PC-9 (cell line): ENCODE measurements at places on chromosomes 16 and 17. TPM values are rescaled to one million over a fixed set of nuclear protein-coding genes. Genes with fewer than 3 reads are reported as not detected.

Gene TMEM92
- total RNA-seq = 12.9 and 16.6 TPM in 2 replicates

Gene OR2C1
- total RNA-seq = not detected in 2 replicates

Gene HOXB4
- 2.0 and 2.1 TPM in 2 replicates for total RNA-seq

Gene LCMT1
- 67.1 and 113 TPM in 2 replicates for total RNA-seq

Gene RRAD
- 0.24 TPM in 1 of 2 replicates, not detected in the other for total RNA-seq

Gene ABCA3
- 6.2 and 8.0 TPM in 2 replicates for total RNA-seq

Gene SLC6A2
- total RNA-seq = 0.50 and 0.61 TPM in 2 replicates

Gene SNRNP25
- 60.8 and 61.4 TPM in 2 replicates for total RNA-seq

Gene INCA1
- 2.9 and 3.7 TPM in 2 replicates for total RNA-seq

Gene HGS
- 149 and 166 TPM in 2 replicates for total RNA-seq

Gene EPN3
- total RNA-seq = 15.6 and 22.8 TPM in 2 replicates

Gene CYLD
- total RNA-seq = 12.6 and 19.0 TPM in 2 replicates

Gene KRT24
- total RNA-seq = not detected in 2 replicates

Gene CACNG5
- not detected in 2 replicates for total RNA-seq

Gene ACSM2A
- total RNA-seq = not detected in 2 replicates

Gene CALB2
- 107 and 135 TPM in 2 replicates for total RNA-seq

Gene CETP
- total RNA-seq = not detected in 2 replicates

Gene TMEM98
- total RNA-seq = not detected in 2 replicates

Gene SAMD14
- 0.17 and 0.73 TPM in 2 replicates for total RNA-seq

Gene ITGAD
- not detected in 2 replicates for total RNA-seq

Gene ZNF48
- total RNA-seq = 20.1 and 25.9 TPM in 2 replicates

Gene RAB11FIP4
- 22.9 and 28.6 TPM in 2 replicates for total RNA-seq

Gene CCDC144A
- total RNA-seq = 3.6 and 5.5 TPM in 2 replicates

Gene TEKT3
- not detected in 2 replicates for total RNA-seq

Gene HSD17B2
- total RNA-seq = not detected in 2 replicates

Gene BRIP1
- total RNA-seq = 14.4 and 16.0 TPM in 2 replicates

Gene MYO19
- 110 and 115 TPM in 2 replicates for total RNA-seq

Gene MT1X
- 18.9 and 41.2 TPM in 2 replicates for total RNA-seq

Gene SLC12A3
- 0.26 and 0.70 TPM in 2 replicates for total RNA-seq

Gene DPEP3
- not detected in 2 replicates for total RNA-seq

Gene TMEM114
- total RNA-seq = not detected in 2 replicates

Gene TP53TG3
- total RNA-seq = not detected in 2 replicates

Gene SMCR8
- 19.5 and 23.8 TPM in 2 replicates for total RNA-seq

Gene TMEM106A
- 8.3 and 8.6 TPM in 2 replicates for total RNA-seq

Gene CNTNAP1
- total RNA-seq = 1.4 and 1.8 TPM in 2 replicates

Gene PRR15L
- total RNA-seq = 5.3 and 6.2 TPM in 2 replicates

Gene KCNJ16
- not detected in 2 replicates for total RNA-seq

Gene KLHL11
- 13.3 and 14.5 TPM in 2 replicates for total RNA-seq

Gene KRT33B
- total RNA-seq = not detected in 2 replicates

Gene HAP1
- 1.1 and 2.2 TPM in 2 replicates for total RNA-seq

Gene PABPN1L
- total RNA-seq = not detected in 2 replicates

Gene WNT9B
- total RNA-seq = not detected in 2 replicates

Gene CLCN7
- 110 and 111 TPM in 2 replicates for total RNA-seq

Gene KSR1
- 19.1 and 24.6 TPM in 2 replicates for total RNA-seq

Gene CD79B
- total RNA-seq = not detected in 2 replicates

Gene KRT222
- total RNA-seq = not detected in 2 replicates

Gene TUBD1
- total RNA-seq = 11.8 and 13.5 TPM in 2 replicates

Gene KRT39
- total RNA-seq = not detected in 2 replicates

Gene SPATA22
- total RNA-seq = not detected in 2 replicates

Gene PPP1R27
- total RNA-seq = not detected in 2 replicates

Gene ZNF423
- not detected in 2 replicates for total RNA-seq

Gene BCO1
- total RNA-seq = 1.4 and 1.5 TPM in 2 replicates
